ENCODE measurements at places on chromosomes 16 and 17. TPM values are rescaled to one million over a fixed set of nuclear protein-coding genes. Genes with fewer than 3 reads are reported as not detected.

GRCh38 chr17:7572338-7572587 lies 7.2 kb upstream of the CD68 start:
- no peak for DNase-seq

- DNase-seq = no peak
Measured at GRCh38 chr17:73609060-73609459, 35.2 kb downstream of the SDK2 start.

DNA sequence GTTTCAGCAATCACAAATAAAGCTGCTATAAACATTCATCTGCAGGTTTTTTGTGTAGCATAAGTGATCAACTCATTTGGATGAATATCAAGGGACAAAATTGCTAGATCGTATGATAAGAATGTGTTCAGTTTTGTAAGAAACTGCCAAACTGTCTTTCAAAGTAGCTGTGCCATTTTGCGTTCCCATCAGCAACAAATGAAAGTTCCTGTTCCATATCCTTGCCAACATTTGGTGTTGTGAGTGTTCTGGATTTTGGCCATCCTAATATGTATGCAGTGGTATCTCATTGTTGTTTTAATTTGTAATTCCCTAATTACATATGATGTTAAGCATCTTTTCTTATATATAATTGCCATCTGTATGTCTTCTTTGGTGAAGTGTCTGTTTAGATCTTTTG lies 36.4 kb upstream of the TMEM92 start:
- DNase-seq = no peak

GRCh38 chr16:23433261-23433920 lies 19.6 kb downstream of the COG7 start:
- no peak for DNase-seq

- no peak for DNase-seq
Measured at GRCh38 chr17:77499699-77500435, 359.1 kb downstream of the SEC14L1 start.

The HID1 gene
- polyA plus RNA-seq = 10.7 TPM

The CYGB gene
- 9.2 TPM for polyA plus RNA-seq

Measured in right renal cortex interstitium (tissue), 3 donors.